ENCODE measurements at places on chromosomes 12 and 14. TPM values are rescaled to one million over a fixed set of nuclear protein-coding genes. Genes with fewer than 3 reads are reported as not detected.
A peak's percentile ranks its signal among the peaks of the same experiment; 100 is the strongest.

Gene SPX
- not detected for total RNA-seq

DNA sequence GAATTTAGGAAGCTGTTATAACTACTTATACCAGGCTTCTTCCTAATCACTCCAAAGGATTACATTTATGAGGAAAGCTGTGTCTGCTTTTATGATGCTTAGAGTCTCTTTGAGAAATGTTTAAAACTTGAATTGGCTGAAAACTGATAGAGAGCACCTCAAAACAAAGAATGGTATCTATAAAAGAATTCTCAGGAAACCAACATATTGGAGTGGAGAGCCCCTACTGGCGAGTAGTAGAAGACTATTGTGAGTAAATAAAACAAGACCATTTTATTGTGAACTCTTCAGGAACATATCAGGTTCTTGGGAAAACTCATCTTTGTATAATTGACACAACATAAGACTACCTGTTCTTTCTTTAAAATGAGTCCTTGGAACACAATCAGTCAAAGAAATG is 578.6 kb downstream of the RERGL start:
- H3K36me3 ChIP-seq = no peaks in the 10 kb centered on the region
- DNase-seq = no peak
- no peak overlapping the region for H3K27ac ChIP-seq
- no peaks in the 10 kb centered on the region for H3K27me3 ChIP-seq

DNA sequence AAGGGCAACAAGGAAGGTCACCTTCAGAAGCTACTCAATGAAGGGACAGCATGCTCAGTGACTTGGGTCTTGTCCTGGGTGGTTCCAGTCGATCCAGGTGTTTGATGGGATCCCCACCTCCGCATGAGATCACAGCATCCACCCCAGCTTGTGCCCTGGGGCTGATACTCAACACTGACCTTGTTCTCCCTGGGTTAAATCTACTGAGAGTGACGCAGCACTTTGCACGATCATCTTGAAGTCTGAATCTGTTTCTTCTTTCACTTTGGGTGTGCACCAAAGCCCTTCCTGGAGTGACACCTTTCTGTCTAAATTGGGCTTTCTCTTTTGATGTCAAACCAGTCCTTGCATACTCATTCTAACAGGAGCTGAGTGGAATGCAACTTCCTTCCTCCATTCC is 13.8 kb downstream of the NOS1 start:
- no peak overlapping the region for H3K4me3 ChIP-seq
- H3K27ac ChIP-seq = no peak overlapping the region
- H3K36me3 ChIP-seq = no peaks in the 10 kb centered on the region
- no peaks in the 10 kb centered on the region for H3K4me1 ChIP-seq
- no peak for DNase-seq
- no peaks in the 10 kb centered on the region for H3K27me3 ChIP-seq

DNA sequence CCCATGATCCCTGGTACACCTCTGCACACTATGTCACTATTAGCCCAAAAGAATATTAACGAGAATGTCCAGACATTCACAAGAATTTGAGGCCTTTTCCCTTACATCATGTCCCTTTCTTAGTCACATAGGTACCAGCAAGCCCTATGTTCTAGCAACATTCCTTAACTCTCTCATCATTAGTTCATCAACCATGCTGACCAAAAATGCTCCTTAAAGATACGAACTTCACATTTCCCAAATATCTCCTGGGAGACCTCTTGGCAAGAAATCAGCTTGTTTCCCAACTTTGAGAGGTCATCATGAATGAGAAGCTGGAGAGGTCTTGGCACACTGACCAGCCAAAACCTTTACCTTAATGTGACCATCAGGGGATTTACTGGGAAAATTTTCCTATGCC is 4.6 kb downstream of the SALL2 start:
- no peak for DNase-seq
- no peak overlapping the region for H3K27ac ChIP-seq
- H3K4me1 ChIP-seq = peaks cover 3% of the 10 kb centered on the region
- H3K36me3 ChIP-seq = no peaks in the 10 kb centered on the region
- H3K4me3 ChIP-seq = no peak overlapping the region

Gene FOXN4
- not detected for total RNA-seq

Gene CLEC1B
- not detected for total RNA-seq

DNA sequence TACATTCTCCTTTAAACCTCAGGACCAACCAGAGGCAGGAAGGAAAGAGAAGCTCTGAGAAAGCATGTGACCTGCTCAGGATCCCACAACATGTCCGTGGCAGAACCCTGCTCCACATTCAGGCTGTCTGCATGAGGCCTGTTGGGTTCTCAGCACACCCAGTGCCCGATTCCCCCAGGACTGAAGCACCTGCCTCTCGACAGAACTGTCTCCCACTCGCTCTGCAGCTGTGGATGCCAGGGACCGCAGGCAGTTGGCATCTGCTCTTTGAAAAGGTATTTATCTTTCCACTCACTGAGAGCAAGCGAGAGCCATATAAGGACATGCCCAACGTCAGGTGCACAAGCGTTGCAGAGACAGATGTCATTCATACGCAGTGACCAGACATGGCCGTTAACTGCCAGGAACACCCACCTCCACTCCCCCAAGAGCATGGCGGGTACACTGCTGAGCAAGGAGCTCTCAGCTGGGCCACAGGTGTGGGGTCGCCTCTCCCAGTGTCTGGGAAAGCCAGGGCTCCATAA is 18.9 kb downstream of the PITPNM2 start:
- H3K27ac ChIP-seq = peak overlapping the region; percentile 33
- H3K4me1 ChIP-seq = peaks cover 6% of the 10 kb centered on the region
- no peaks in the 10 kb centered on the region for H3K27me3 ChIP-seq
- peak; percentile 61 for DNase-seq

DNA sequence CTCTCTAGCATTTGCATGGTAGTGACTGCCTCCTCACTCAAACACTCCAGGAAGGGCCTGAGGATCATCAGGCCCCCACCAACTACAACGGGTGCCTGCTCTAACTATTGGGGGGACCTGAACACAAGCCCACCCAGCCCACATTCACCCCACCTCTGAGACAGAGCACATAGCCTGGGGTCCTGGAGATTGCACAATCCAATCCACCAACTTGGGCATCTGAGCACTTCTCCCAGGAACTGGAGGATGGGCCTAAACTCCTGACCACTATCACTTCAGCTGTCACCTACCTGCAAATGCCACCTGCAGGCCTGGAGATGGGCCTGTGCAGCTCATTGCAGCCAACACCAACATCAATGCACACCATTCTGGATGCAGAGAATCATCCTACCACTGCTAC is 66.6 kb downstream of the TMTC3 start:
- no peaks in the 10 kb centered on the region for H3K27me3 ChIP-seq
- no peak for DNase-seq
- no peaks in the 10 kb centered on the region for H3K36me3 ChIP-seq
- H3K4me3 ChIP-seq = no peak overlapping the region

DNA sequence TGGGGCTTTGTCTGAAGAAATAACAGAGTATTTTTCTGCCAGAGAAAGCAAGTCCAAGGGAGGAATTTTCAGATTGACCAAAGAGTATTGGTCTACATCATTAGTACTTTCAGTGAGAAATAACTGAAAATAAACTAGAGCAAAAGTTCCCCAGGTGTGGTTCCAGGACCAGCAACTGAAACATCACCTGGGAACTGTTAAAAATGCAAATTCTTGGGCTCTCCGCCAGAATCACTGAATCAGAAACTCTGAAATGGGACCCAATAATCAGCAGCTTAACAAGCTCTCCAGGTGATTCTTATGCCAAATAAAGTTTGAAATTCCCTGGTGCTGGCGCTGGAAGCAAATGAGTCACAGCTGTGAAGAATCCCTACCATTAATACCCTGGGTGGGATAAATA is 52.1 kb downstream of the EIF2S3B start:
- no peak for DNase-seq
- no peak overlapping the region for H3K4me3 ChIP-seq
- no peaks in the 10 kb centered on the region for H3K36me3 ChIP-seq
- H3K4me1 ChIP-seq = no peaks in the 10 kb centered on the region
- no peak overlapping the region for H3K27ac ChIP-seq

Gene NT5DC3
- 5.6 TPM for total RNA-seq

DNA sequence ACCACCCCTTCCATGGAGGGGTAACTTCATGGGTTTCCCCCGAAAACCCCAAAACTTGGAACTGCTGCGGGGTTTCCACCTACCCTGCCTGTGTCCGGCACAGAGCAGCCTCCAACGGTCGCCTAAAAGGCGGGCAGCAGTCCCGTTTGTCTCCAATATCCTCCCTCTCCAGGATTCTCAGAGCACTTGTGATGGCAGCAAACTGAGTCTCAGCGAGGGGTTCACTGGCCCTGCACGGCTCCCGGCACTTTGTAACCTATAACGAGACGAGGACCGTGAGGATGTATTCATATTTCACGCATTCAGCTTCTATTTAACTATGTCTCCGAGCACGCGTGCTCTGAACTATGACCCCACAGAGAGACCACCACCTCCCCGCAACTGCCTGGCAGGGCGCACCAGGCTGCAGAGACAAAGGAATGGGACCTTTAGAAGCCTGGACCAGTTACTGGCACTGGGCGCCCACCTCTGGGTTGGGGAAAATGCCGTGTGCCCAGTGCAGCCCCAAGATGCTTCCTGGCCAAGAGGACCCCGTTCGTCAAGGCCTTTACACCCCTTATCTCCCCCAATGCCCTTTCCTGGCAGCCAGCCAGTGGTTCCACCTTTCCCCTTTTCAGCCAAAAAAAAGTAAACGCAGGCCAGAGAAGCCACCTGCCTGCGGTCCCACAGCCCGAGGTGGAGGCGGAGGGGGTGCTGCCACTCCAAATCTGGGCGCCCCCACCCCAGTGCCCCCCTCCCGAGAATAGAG is 173.1 kb upstream of the RTL1 start:
- no peaks in the 10 kb centered on the region for H3K27me3 ChIP-seq
- H3K4me3 ChIP-seq = no peak overlapping the region
- H3K4me1 ChIP-seq = no peaks in the 10 kb centered on the region
- peak; percentile 6 for DNase-seq
- H3K36me3 ChIP-seq = no peaks in the 10 kb centered on the region

DNA sequence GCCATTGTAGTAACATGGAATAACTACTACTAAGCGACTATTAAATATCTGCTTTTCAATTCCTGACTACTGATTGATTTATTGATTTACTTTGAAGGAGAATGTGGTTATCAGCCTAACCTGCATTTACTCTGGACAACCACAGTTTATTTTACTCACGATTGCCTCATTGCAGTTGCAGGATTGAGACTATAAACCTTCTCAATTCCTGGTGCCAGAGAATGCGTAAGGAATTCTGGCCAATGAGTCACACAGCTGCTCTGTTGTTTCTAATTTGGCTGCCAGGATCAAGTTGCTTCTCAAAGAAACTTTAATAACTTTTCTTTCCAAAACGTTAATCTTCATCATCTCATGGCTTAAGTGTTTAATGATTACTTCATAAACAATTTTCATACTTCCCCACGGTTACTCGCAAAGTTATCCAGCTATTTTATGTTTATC is 13.1 kb upstream of the TMTC1 start:
- no peaks in the 10 kb centered on the region for H3K36me3 ChIP-seq
- no peaks in the 10 kb centered on the region for H3K4me1 ChIP-seq
- no peaks in the 10 kb centered on the region for H3K27me3 ChIP-seq

DNA sequence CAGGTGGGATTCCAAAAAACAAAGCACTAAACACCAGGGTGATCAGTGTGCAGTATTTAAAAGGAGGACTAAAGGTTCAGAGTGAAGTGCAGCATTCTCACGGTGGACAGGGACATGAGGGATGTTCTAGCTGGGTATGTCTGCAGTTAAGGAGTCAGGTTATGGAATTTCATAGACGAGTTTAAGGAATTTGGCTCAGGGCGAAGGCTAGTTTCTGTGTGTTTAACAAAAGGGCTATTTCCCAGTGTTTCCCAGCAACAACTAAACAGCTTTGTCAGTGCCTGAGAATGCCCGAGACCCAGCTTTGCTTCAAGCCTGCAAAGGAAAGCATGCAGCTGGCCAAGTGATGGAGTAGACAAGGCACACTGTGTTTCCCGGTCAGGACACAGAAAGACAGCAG is 7.0 kb downstream of the KRT1 start:
- H3K36me3 ChIP-seq = no peaks in the 10 kb centered on the region
- DNase-seq = no peak
- no peaks in the 10 kb centered on the region for H3K27me3 ChIP-seq
- H3K4me3 ChIP-seq = no peak overlapping the region
- H3K4me1 ChIP-seq = no peaks in the 10 kb centered on the region

DNA sequence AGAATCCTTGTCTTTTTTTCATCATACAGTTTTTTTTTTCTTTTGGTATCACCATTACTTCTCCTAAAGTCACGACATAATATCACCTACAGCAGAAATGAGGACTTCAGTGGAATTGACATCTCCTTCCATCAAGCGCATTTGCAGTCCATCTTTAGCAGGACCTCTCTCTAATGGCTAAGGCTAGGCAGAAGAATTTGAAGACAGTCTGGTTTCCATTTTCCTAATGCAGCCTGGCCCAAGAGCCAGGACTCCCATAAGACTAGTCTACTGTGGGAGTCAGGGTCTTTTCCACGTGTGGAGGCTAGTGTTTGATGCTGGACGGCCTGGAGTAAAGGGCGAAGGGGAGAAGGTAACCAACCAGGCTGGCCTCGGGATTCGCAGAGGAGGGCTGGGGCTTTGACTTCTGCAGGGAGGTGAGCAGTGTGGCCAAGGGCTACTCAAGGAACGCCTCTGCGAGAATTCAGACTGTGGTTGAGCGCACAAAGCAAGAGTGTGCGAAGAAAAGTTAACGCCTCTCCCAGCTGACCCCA is 769 bp upstream of the ZNF740 start:
- peak overlapping the region; percentile 93 for H3K27ac ChIP-seq
- H3K27me3 ChIP-seq = no peaks in the 10 kb centered on the region
- DNase-seq = no peak
- H3K36me3 ChIP-seq = peaks cover 15% of the 10 kb centered on the region
- peaks cover 47% of the 10 kb centered on the region for H3K4me1 ChIP-seq
- peak overlapping the region; percentile 75 for H3K4me3 ChIP-seq

- no peak for DNase-seq
- H3K36me3 ChIP-seq = no peaks in the 10 kb centered on the region
- H3K4me3 ChIP-seq = no peak overlapping the region
- no peaks in the 10 kb centered on the region for H3K4me1 ChIP-seq
These were observed 211.0 kb downstream of the RBM19 start for GRCh38 chr12:113755098-113755497.

DNA sequence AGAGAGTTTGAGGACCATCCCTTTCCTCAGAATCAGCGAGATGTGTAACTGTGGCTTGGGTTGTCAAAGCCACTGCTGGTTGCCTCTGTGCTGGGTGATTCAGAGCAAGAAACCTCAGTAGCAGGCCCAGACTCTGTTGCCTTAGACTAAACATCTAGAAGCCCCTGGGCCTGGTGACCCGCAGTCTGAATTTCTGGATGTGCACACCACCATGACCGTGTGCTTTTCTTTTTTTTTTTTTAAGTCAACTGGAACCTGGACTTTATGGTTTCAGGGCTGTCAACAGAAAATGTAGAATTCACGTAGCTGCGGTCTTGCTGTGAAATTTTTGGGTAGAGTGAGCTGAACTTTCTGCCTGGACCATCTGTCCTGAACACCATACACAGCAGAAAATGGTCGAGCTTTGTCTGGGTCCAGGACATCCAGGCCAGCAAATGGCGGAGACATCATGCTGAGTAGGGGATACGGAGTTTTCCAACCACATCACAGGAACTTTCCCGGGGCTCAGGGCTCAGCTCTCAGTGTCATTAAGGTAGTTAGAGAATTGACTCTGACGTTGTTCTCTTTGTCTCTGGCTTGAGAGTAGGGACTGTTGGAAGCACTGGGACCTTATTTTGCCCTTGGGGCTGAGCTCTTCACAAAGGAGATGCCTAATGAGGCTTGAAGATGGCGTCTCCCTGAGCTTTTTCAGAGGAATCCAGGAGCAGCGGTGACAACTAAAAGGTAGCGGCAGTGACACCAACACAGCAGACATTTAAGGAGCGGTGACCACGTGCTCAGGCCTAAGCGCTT is 23.0 kb upstream of the BATF start:
- no peaks in the 10 kb centered on the region for H3K36me3 ChIP-seq
- no peak overlapping the region for H3K27ac ChIP-seq

GRCh38 chr12:87847147-87847546 is 182.1 kb downstream of the C12orf50 start:
- no peak for DNase-seq
- H3K27ac ChIP-seq = no peak overlapping the region
- no peaks in the 10 kb centered on the region for H3K36me3 ChIP-seq
- no peak overlapping the region for H3K4me3 ChIP-seq
